ENCODE measurements at places on chromosomes 7 and 10.

DNA sequence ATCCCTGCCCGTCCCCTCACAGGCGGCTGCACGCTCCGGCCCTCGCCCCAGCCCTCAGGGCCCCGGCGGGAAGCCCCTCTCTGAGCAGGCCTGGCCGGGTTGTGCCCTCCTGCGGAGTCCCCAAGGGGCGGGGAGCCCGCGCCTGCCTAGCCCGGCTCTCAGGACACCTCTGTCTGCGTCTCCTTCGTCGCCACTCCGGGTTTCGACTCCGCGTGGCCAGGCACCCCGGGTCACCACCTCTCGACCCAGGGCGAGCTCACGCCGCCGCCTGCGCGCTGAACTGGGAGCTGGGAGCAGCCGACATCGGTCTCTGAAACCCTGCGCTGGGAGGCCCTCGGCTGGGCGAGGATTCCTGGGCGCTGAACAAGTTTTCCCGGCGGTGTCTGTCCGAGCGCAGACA, 6.2 kb upstream of the OGDHL start:
- DNase-seq = no peak

DNA sequence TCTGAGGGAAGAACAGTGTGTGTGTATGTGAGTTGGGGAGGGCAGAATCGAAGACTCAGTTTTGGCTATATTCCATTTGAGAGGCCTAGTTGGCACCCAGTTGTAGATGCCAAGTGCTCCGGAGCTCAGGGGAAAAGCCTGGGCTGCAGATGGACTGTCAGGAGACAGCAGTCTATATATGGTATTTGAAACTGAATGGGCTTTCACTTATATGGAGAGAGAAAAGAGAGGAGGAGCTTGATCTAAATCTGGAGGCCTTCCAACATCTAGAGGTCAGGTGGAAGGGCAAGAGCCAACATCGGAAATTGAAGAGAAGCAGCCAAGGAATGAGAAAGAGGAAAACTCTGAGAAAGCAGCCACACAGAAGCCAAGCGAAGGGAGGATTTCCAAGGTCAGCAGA, 350.8 kb upstream of the BMPER start:
- no peak for DNase-seq

GRCh38 chr10:52918714-52919305, 146.2 kb upstream of the MBL2 start:
- DNase-seq = no peak

DNA sequence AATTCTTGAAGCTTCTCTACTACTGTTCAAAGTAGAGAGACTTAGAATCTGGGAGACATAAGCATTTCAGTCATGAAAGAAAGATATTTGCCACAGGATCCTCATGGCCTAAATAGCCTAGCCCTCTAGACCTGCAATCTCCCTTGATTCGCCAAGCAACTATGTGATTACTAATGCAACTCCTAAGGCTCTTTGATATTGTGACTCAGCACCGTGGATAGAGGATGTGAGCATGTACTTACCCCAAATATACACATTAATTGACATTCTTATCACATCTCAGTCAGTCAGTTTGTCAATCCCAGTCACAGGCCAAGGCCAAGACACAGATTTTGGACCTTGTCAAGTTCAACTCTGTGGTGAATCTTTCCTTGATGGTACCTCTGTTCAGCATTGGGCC, 42.6 kb downstream of the GPR37 start:
- DNase-seq = peak; percentile 60

DNA sequence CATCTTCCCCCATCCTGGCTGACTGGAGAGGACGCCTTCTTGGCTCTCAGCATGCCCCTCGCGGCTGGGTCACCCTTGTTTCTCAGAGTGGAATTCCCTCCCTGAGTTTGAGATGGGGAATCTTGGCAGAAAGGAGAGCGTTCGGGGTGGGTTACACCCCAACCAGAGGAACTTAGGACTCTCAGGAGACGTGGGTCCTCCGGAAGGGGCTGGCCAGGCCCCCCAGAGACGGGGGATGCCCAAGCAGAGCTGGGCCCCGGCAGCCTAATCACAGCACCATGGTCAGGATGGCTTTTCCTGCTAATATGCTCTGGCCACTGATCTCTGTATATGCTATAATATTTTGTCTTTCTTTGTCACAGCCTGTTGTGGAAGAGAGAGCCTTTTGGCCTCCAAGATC, 214.3 kb downstream of the WDR37 start:
- no peak for DNase-seq

GRCh38 chr10:585502-585901, 104.0 kb downstream of the DIP2C start:
- no peak for DNase-seq

- no peak for DNase-seq
Measured at GRCh38 chr7:99395616-99396327, 12.6 kb downstream of the PDAP1 start.

GRCh38 chr7:148753224-148753623, 54.5 kb downstream of the CUL1 start:
- peak; percentile 36 for DNase-seq

GRCh38 chr10:33227489-33227888, 107.0 kb downstream of the NRP1 start:
- no peak for DNase-seq

DNA sequence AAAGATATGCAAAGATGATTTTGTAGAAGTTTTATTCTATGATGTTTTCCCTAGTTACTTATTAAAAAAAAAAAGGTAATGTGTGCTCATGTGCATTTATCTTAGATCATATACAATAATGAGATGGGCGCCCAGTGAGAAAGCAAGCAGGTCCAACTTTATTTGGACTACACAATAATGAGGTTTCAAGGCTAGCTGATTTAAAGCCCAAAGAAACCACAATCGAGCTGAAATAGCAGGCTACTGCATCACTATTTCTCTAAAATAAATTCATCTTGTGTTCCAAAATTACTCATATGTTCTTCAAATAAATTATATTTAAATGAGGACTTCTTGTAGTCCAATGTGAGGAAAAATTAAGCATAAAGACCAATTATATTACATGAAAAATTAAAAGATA, 110.1 kb downstream of the JMJD1C start:
- DNase-seq = no peak

DNA sequence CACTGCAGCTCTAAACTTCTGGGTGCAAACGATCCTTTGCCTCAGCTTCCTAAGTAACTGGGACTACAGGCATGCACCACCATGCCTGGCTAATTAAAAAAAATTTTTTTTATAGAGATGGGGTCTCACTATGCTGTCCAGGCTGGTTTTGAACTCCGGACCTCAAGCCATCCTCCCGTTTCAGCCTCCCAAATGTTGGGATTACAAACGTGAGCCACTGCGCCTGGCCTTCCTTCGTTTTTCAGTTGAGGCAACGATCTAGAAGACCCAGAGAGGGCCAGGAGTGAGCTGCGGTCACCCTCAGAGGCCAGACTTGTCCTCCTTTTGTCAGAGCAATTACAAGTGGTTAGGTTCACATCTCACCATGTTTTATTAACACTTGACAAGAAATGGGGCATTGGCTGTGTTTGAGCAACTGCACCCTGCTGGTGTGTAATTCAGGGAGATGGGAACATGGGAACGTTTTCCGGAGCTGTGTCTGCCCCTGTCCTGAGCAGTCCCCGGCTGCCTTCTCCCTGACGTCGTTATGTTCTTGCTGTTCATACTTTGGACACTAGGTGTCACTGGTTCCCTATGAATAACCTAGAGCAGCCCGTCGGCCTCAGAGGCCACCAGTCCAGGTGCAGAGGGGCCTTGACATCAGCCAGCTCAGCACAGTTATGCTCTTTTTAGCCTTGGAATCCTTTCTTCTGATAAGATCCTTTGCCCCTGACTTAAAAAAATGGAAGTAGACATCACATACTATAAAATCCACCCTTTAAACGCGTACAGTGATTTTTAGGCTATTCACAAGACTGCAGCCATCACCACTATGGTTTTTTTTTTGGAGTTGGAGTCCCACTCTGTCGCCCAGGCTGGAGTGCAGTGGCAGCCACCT, 375.0 kb downstream of the TYW1 start:
- DNase-seq = peak; percentile 46

- no peak for DNase-seq
Measured at GRCh38 chr7:15719311-15719710, 32.8 kb upstream of the MEOX2 start.

GRCh38 chr7:92973293-92973731, 136.9 kb upstream of the CDK6 start:
- DNase-seq = peak; percentile 81

DNA sequence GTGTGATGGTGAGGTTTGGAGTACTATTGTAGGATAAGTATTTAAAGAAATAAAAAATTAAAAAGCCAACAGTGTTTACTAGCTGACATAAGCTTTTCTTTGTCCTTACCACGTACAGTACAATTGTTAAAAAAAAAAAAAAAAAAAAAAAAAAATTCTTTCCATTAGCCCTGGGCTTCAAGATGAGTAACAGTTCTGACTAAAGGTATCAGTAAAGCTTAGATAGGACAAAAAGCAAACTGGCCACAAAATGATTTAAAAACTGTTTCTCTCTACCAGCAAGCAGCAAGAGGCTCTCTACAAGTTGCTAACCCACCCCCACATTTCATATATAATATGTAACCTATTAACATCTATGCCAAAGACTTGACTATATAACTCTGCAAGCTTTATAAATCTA, 17.5 kb downstream of the HYCC1 start:
- no peak for DNase-seq

DNA sequence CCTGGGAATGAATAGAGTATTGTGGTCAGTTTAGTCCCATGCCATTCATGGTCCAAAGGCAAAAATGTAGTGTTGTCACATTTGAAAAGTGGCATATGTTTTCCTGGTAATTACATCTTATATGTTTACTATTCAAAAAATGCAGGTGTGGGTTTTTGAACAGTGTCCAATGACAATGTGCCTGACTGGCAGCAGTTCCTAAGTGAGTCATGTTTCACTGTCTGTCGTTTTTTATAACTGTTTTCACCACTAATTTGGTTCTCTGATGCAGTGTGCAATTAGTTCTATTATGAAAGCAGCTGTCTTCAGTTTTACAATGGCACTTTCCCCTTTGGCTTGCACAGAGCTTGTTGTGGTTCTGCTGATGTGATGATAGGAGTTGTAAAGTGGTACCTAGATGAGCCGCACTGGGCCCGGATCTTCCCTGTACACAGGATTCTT, 162.3 kb downstream of the SEM1 start:
- DNase-seq = no peak

DNA sequence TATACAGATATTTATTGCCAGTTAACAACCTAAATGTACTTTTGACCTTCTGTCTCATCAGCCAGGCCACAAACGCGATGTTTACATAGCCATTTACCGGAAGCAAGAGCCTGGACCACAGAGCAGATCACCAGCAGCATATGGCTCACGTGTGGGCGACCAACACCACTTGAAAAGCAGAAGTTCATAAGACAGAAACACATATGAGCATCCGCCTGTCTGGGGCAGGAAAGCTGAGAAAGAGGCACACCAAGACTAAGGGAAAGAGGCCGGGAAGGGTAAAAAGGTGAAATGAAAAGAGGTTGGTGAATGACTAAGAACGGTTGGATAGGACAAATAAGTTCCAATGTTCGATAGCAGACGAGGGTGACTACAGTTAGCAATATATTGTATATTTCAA, 1.3 kb downstream of the ABCB1 start:
- no peak for DNase-seq

DNA sequence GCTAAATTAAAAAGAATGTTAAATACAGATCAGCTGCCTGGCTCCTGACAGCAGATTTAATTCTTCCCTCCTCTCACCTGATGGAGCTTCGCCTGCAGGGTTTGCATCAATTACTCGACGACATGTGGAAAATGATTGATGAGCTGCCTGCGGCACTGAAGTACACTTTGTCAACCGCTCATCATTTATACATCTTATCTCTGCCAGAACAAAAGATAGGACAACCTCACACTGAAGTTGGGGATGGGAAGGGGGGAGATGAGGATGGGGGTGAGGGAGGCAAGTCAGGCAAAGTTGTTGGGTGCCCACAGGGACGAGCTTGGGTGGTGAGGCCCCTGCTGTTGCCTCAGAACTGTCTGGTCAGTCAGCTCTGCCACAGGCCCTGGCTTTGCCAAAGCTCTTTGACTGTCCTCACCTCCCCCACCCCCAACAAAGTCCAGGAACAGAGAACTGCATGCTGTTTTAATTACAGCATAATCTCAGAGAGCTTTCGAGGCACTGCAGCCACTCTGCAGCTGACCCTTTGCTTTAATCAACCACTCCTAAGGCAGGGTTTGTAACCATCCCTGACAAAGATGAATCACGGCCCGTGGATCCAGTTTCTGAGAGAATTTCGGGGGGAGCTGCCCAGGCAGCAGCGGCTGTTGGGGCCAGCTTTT, 702.3 kb downstream of the LRMDA start:
- no peak for DNase-seq

- DNase-seq = peak; percentile 50
Measured at GRCh38 chr10:6203331-6204062, 765 bp downstream of the PFKFB3 start.

DNA sequence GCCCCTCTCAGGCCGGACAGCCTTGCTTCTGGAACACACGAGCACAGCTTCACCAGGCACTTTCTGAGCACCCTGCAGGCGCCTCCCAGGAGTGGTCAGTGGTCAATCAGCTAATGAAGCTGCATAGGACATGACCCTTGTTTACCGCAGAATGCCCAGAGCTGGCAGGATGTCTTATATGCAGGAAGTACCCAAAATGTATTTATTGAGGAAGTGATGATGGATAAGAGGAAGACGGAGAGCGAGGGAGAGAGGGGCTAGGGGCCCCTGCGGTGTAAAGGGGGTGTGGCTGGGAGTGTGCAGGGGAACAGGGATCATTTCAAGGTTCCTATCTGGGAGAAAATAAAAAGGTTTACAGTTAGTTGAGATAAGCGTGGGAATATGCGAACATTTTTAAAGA, 3.3 kb downstream of the CYP2E1 start:
- no peak for DNase-seq

GRCh38 chr7:151494298-151495284, 25.1 kb downstream of the RHEB start:
- peak; percentile 42 for DNase-seq

DNA sequence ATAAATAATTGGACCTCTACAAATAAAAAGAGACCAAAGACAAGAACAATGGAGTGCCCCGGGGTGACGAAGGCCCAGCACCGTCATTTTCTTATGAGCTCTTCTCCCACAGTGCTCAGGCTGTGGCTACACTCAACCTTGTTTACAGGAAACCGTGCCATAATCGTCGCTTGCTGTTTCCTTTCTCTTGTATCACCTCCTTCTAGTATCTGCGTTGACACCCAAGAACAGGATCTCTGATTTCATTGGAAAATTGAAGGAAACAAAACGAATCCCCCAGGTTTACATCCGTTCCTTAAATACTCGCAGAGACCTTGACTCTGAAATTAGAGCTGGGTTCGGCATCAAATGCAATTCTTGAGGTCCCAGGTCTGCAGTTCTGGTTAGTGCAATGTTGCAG, 1.7 kb upstream of the IGFBP3 start:
- DNase-seq = peak; percentile 37

DNA sequence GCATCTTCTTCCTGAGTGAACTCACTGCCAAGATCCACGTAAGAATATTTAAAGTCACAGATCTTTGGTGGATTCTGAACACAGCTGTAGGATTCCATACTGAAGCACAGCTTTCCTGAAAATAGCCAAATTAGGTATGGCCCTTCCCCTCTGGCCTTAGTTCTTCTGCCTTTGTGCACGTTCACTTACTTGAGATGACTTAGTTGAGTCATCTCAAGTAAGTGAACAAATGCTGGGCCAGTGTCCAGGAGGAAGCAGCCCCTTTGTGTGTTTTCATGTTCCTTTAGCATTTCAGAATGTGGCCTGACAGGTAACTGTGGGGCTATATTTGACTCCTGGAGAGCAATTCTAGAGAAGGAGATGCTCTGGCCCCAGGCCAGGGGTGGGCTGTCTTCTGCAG, 51.5 kb downstream of the CCNY start:
- DNase-seq = peak; percentile 80

- DNase-seq = no peak
Measured at GRCh38 chr10:95935429-95935828, 27.7 kb downstream of the CC2D2B start.

Data from fibroblast of lung (primary cell).